AG20443 (cell line): ENCODE measurements at places on chromosomes 2 and 18.

- no peak for DNase-seq
Observed at GRCh38 chr2:239942871-239943311, 82.3 kb downstream of the NDUFA10 start.

- no peak for DNase-seq
Observed at GRCh38 chr18:13292736-13293135, 74.2 kb downstream of the LDLRAD4 start.

DNA sequence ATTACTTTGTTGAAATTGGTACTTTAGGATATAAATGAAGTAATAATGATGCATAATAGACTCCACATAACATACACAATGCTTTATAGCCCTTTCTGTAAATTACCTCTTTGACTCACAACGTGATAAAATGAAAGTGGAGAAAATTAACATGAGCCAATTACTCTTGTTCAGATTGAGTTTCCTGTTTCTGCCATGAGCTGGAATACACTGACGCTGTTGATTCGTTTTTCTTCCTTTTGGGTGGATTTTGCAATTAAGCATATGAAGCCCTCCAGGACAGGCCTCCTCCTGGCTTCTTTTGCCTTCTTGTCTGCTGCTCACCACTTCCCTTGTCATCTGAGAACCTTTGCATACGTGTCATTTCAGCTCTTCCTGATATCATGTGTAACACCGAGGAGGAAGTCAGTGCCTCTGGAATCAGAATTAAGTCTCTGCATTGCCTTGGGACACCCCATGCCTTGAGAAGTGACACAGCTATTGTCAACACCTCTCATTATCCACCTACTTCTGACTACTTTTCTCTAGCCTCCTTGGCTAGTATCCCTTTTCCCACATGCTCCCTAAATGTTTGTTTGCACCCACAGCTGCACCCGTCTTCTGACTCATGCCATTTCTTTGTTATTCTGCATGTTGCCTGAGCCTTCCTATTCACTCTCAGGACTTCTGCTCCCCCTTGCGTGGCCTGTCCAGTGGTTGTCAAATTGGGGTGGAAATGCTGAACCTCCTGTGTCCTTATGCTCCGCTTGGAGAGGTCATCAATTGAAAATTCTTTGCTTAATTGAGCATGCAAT lies 134.1 kb downstream of the FMNL2 start:
- no peak for DNase-seq

GRCh38 chr2:2837746-2838547 lies 506.9 kb upstream of the MYT1L start:
- no peak for DNase-seq

- no peak for DNase-seq
Observed at GRCh38 chr2:63520793-63521192, 67.5 kb downstream of the WDPCP start.

DNA sequence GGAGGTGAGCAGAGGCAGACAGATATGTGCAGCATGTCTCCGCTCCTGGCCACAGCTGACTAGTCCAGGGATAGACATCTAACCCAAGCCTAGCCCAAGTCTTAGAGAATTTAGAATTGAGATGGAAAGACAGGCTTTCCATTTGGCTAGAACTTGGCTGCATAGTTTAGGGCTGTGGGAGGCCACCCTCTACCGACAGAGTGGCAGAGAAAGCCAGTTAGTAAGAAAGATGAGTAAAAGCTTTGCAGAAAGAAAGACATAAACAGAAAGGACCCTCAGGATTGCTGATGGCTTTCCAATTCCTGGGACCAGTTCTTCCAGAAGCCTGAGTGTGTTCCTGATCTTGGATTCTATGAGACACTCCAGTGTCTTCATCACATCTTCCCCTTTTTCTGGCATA lies 62.1 kb downstream of the DYM start:
- no peak for DNase-seq

- DNase-seq = no peak
Observed at GRCh38 chr2:101952551-101952950, 39.2 kb upstream of the IL1R2 start.

DNA sequence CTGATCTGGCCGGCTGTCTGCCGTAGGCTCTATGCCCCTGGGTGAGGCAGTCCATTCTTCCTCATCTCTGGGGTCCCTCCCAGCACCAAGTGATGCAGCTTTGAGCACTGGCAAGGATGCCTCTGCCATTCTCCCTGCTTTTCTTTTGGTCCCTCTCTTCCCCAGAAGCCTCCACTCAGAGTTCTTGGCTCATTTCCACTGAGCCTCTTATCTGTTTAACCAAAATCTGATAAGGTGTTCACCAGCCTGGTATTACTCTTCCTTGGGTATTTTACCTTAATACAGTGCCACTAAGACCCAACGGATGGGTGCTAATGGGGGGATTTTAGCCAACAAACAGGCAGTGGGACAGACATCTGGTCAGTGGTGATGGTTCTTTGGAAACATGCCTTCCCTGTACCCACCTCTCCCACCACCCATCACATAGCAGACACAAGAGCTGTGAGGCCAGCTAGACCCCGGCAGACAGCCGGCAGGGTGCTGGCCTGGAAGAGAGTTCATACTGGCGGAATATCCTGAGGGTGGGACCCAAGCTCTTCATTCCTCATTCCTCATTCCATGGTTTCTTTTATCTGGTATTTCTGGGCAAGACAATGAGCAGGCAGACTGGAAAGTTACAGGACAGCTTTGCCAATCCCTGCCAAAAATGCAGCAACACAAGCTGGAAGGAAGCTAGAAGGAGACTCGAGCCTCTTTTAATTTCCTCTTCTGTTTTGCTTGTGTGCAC lies 34.6 kb downstream of the ZBTB7C start:
- no peak for DNase-seq

DNA sequence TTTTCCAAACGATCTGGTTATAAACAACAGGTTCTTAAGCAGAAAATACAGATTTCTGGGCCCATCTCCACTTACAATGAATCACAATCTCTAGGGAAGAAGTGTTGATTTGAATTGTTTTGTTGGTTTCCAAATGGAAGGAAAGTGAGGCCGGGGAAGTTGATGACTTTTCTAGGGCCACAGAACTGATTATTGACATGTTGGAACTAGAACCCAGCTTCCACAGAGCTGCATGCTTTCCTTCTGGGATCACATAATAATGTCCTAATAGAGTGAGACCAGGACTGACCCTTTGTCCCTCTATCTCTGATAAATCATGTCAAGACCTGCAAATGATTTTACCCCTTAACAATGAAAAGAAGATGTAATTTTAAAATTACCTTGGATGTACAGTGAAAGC lies 332.2 kb downstream of the OSR1 start:
- no peak for DNase-seq
